Activated naive CD8-positive, alpha-beta T cell treated with anti-CD3 and anti-CD28 coated beads, Interleukin-2, amount 50 U/mL, for 24 hours (primary cell): ENCODE measurements at places on chromosomes 2 and 18.

DNA sequence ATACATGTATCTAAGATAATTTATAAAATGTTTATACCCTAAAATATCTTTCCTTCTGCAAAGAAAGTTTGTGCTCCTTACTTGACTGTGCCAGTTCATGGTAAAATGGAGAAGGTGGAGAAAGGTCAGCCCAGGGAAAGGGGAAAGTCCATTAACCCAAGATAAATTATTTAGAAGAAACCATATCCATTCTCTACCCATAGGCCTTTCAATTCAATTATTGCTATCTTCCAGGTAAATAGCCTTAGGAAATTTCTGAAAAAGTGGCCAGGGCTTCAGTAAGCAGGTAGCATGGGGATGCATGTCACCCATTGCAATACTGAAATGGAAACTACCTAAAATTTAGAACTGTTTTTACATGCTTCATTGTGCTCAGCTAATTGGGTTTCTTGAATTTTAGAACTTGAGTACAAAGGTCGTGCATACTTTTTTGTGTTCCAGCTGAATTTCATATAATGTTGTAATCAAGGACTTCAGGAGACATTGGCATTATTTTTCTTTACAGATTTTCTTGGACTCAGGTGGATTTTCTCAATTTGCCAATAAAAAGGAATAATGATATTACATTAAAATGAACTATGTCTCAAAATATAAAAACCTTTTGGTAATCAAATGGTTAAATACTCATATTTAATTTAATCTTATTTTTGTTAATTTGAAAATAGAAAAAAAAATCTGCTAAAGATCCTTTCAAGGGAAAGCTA, 124.9 kb downstream of the CSRNP3 start:
- DNase-seq = no peak

DNA sequence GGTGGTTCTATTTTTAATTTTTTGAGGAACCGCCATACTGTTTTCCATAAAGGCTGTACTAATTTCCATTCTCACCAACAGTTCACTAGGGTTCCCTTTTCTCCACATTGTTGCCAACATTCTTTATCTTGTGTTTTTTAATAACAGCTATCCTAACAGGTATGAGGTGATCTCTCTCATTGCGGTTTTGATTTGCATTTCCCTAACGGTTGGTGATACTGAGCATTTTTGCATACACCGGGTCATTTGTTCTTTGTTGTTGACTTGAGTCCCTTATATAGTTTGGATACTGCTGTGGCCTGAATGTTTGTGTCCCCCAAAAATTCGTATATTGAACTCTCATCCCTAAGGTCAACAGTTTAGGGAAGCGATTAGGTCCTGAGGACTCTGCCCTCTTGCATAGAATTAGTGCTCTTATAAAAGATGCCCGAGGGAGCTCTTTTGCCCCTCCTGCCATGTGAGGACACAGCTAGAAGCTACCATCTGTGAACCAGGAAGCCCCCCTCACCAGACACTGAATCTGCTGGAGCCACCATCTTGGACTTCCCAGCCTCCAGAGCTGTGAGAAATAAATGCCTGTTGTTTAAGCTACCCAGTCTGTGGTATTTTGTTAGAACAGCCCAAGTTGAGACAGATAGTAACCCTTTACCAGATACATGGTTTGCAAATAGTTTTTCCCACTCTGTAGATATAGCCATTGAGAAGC, 4.7 kb downstream of the IMP4 start:
- no peak for DNase-seq

DNA sequence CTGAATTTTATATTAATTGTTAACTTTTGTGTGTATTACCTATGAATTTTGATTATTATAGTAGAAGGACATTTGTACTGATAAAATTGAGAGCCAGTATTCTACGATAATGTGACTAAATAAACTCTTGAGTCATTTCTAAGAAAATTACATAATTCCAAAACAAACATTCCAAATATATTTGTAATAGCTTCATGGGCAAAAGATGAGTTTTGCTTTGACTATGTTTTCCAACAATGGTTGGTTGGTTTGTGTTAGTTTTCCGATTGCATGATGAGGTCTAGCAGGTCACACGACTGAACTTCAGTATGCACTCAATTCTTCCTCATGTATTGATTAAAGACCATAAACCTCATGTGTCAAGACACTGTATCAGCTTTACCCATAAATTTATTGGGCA, 71.7 kb upstream of the WDR75 start:
- no peak for DNase-seq

DNA sequence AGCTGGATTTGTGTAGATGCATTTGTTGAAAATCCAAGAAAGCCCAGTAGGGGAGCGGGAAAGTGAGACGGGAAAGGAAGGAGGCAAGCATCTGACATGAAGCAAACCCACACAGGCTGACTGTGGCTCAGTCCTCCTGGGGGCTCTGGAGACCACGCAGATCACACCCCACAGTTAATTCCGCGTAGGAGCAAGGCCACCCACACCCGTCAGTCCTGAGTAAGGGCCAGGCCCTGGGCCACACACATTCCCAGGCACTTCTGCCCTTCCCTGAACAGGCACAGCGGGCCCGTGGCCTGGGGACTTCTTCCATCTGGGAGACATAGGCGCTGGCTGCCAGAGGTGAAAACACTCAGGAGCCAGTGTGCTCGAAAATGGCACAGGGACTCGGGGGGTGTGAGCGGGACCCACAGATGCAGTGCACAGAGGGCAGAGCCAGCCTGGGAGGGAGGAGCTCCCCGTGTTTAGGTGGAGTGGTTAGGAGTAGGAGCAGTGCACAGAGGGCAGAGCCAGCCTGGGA, 19.4 kb upstream of the PRLH start:
- DNase-seq = no peak

DNA sequence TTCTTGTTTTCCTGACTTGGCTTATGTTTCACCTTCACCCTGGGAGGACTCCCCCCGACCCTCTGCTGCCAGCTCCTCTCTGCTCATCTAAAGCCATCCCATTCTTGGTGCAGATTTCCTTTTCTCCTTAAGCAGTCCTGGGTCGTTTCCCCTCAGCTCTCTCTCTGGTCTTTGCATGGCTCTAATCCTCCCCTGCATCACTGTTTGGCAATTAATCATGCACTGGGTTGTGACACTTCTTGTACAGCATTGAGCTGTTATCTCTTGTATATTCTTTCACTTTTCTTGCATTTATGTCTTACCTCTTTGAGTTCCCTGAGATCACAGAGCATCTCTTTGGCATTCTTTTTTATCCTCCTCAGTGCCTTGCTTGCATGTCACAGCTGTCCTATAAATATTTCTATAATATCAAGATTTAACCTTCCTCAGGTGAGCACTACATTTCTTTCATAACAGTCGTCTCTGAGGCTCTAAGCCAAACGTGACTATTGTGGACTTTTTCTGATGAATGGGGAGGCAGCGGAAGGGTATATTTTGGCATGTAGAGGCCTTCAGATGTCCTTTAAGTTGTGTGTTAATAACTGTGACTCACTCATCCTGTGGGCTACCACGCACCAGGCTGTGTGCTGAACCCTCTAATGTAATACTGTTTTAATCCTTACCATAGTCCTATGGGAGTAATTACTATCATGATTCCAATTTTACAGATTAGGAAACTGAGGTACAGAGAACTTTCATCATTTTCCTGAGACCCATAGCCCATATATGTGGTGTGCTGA, 507.5 kb downstream of the SLC4A3 start:
- DNase-seq = no peak

- DNase-seq = no peak
Measured at GRCh38 chr2:12325806-12326205, 390.9 kb upstream of the TRIB2 start.

DNA sequence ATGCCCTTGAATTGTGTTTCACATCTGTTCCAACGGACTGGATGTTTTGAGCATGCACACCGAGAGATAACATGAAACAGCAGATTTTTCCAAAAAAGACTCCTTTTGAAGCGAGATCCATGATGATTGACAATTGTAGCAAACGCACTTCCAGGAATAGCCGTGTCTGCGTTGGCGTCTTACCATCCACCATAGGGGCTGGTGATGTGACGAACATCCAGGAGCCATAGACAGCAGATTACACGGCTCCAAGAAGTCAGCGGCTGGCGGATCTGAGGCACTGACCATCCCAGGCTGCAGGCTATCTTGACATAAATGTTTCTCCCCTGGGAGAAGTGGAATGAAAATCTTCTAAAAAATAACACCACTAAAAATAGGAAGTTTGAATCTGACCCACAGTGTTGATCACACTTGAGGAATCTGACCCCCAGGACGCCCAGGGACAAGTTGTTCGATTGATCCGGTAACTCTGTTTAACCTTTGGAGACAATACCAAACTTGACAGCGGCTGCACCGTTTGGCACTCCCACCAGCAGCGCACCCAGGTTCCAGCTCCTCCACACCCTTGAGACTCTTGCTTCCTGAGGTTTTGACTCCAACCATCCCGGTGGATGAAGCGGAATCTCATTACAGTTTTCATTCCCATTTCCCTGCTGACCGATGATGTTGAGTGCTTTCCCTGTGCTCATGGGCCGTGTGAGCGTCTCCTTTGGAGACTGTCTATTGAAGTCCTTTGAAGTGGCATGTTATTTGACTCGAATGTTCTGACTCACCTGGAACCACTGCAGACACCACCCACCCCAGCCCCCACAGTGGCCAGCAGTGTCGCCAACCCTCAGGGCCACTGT, 140.0 kb upstream of the GPC1 start:
- DNase-seq = no peak

GRCh38 chr2:37080689-37081088, 3.5 kb downstream of the HEATR5B start:
- DNase-seq = no peak

DNA sequence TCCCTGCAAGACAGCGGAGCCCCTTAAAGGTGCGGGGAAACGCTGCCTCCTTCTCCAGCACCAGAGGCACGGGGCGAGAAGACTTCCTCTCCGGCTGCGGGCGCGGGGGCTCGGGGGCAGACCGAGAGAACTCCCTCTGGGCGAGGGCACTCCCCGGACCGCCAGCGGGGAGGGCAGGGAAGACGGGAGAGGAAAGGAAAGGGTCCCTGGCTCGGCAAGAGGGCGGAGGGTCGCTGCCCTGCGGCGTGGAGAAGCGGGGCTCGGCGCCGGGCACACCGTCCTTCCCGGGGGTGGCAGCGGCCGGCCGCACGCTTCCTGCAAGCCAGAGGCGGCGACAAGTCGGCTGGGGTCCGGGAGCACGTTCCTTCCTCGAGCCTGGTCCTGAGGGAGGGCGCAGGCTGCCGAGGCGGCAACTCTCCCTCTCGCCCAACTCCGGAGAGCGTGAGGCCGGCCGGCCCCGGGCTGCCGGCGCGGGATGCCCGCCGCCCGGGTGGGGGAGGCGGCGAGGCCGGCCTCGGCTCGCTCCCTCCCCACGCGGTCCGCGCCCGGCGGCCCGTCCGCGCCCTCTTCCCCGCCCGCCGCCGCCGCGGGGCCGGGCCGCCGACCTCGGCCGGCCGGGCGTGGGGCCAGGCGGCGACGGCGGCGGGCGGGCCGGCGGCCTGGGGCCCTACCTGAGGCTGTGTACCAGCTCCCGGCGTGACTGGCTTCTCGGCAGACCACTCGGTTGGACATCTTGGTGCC, 1.1 kb downstream of the MEMO1 start:
- DNase-seq = peak; percentile 55

DNA sequence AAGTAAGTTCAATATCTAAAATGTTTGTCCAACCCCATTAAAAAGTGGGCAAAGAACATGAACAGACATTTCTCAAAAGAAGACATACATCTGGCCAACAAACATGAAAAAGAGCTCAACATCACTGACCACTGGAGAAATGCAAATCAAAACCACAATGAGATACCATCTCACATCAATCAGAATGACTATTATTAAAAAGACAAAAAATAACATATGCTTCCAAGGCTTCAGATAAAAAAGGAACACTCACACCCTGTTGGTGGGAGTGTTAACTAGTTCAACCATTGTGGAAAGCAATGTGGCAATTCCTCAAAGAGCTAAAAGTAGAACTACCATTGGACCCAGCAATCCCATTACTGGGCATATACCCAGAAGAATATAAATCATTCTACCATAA, 931.1 kb downstream of the LRP1B start:
- DNase-seq = no peak

DNA sequence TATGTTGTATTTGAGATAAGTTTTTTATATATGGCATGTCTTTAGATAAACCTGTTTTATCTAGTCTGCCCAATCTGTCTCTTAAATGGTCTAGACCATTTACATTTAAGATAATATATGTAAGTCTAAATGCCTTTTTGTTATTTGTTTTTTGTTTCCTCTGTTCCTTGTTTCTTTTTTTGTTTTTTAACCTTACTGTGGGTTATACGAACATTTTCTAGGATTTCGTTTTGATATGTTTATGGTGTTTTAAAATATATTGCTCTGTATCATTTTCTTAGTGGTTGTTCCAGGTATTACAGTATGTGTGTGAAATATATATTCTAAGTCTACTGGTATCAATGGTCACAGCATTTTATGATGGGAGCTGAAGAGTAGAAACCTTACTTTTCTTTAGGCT, 13.3 kb downstream of the BCL2L11 start:
- DNase-seq = no peak

DNA sequence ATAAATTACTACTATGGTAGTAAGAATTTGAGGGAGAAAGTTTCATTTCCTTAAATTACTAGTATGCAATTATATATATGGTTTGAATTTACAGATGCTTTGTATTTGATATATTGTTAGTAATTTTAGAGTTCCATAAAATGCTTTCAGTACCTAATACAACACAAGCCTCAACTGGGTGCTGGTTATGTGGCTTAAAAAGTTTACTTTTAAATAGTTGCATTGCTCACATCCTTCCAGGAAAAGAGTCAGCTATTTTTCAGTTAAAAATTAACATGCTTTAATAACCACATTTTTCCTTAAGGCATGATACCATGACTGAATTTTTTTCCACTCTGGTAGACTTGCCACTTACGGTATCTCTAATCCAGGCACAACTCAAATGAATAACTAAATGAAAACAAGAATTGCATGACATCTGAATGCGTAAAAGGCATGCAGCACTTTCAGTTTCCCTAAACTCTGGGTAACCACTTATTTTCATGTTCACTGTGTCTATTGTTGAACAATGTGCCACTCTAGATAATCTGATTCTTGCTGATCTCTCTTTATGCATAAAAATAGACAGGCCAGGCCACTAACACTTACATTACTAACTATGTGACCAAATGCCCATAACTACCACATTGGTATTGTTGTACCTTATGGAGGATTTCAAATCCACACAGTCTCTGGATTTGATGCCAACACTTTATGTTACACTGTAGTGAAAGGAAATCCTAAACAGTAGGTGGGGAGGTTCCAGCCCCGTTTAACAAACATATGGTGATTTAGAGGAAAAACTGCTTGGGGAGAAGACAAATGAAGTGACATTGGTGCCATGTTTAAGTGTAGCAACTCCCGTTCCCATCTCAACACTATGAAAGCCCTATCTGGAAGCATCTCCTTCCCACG, 35.5 kb upstream of the SLC35F5 start:
- DNase-seq = no peak

DNA sequence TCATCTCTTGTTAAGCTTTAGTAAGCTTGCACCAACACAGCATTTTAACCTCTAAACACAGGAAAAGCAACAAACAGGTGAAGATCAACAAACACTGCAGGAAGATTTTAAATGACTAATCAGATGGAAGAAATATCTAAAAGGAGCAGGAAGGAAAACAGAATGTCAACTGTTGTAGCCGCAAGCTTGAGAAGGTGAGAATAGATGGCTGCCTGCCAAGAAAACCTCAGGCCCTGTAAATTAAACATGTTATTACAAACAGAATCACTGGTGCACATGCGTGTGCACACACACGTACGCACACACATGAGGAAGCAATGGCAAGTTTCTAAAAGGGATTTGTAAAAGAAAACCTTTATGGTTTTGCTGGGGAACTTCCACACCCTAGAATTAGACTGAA, 257.8 kb upstream of the GALNT5 start:
- no peak for DNase-seq

- no peak for DNase-seq
Measured at GRCh38 chr2:71212336-71212735, 14.6 kb downstream of the PAIP2B start.

- peak; percentile 41 for DNase-seq
Measured at GRCh38 chr2:119338826-119339561, 27.6 kb downstream of the C2orf76 start.
